ENCODE measurements at places on chromosomes 7 and 10. TPM values are rescaled to one million over a fixed set of nuclear protein-coding genes. Genes with fewer than 3 reads are reported as not detected.

- no peak overlapping the region for H3K27ac ChIP-seq
- no peaks in the 10 kb centered on the region for H3K27me3 ChIP-seq
- H3K4me1 ChIP-seq: no peaks in the 10 kb centered on the region
- H3K36me3 ChIP-seq: no peaks in the 10 kb centered on the region
- DNase-seq: no peak
- no peak overlapping the region for H3K4me3 ChIP-seq
These were observed 69.5 kb downstream of the SORCS1 start for GRCh38 chr10:107094824-107095522.

DNA sequence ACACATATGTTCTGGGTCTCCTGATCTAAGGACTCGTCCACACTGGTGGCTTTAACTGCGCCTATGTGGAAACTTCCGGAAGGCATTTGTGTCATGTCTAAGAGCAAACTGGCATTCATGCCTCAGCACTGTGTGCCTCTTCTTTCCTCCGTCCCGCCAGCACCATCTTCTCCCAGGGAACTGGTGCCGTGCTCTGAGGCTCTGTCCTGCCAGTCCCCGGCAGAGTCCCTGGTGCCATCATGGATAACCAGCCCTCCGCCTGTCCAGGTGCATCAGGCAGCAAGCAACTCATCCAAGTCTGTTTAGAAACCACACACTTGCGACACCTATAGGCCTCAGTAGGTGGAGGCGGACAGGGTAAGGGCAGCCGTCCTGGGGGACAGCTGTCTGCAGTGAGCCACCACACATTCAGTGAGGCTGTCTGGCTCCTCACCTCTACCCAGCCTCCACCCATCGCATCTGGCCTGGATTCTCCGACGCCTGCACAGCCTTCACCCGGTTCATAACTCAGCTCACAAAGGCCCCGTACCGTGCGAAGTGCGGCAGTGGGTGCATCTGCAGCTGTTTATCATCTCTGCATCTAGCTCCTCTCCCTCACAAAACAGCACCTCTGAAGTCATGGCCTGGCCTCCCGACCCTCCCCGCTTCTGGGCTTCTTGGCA is 162.7 kb downstream of the DIP2C start:
- no peaks in the 10 kb centered on the region for H3K36me3 ChIP-seq
- DNase-seq: no peak
- H3K4me3 ChIP-seq: no peak overlapping the region

DNA sequence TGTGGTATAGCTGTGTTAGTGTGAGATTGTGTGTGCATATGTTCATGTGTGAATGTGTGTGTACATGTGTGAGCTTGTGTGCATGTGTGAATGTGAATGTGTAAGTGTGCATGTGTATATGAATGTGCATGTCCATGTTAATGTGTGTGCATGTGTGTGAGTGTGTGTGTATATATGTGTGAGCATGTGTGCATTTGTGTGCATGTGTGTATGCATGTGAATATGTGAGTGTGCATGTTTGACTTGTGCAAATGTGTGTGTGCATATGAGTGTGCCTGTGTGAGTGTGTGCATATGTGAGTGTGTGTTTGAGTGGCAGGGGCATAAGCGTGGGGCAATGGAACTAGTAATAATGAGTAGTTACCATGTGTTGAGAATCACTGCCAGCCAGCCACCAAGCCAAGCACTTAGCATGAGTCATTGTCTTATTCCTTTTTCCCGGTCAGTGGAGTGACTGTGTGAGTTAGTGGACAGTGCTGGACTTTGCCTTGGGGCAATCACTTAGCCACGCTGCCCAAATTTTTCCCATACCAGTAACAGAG is 46.3 kb upstream of the SHH start:
- no peaks in the 10 kb centered on the region for H3K4me1 ChIP-seq
- no peak overlapping the region for H3K4me3 ChIP-seq

GRCh38 chr7:128435327-128435686 is 20.4 kb upstream of the HILPDA start:
- peaks cover 24% of the 10 kb centered on the region for H3K4me1 ChIP-seq
- no peak overlapping the region for H3K27ac ChIP-seq
- no peak for DNase-seq
- no peaks in the 10 kb centered on the region for H3K36me3 ChIP-seq
- H3K27me3 ChIP-seq: no peaks in the 10 kb centered on the region

GRCh38 chr7:129166745-129167144 is 21.7 kb upstream of the SMO start:
- H3K27ac ChIP-seq: peak overlapping the region; percentile 6
- H3K36me3 ChIP-seq: peaks cover 51% of the 10 kb centered on the region
- peaks cover 49% of the 10 kb centered on the region for H3K4me1 ChIP-seq
- peak; percentile 74 for DNase-seq
- no peaks in the 10 kb centered on the region for H3K27me3 ChIP-seq
- no peak overlapping the region for H3K4me3 ChIP-seq

- no peaks in the 10 kb centered on the region for H3K4me1 ChIP-seq
- DNase-seq: no peak
- H3K4me3 ChIP-seq: no peak overlapping the region
- no peaks in the 10 kb centered on the region for H3K36me3 ChIP-seq
These were observed 14.0 kb downstream of the TMEM130 start for GRCh38 chr7:98855610-98856422.

GRCh38 chr10:21343087-21343486 is 182.4 kb downstream of the SKIDA1 start:
- H3K27ac ChIP-seq: no peak overlapping the region
- H3K27me3 ChIP-seq: no peaks in the 10 kb centered on the region
- no peak overlapping the region for H3K4me3 ChIP-seq
- H3K36me3 ChIP-seq: no peaks in the 10 kb centered on the region
- no peaks in the 10 kb centered on the region for H3K4me1 ChIP-seq

DNA sequence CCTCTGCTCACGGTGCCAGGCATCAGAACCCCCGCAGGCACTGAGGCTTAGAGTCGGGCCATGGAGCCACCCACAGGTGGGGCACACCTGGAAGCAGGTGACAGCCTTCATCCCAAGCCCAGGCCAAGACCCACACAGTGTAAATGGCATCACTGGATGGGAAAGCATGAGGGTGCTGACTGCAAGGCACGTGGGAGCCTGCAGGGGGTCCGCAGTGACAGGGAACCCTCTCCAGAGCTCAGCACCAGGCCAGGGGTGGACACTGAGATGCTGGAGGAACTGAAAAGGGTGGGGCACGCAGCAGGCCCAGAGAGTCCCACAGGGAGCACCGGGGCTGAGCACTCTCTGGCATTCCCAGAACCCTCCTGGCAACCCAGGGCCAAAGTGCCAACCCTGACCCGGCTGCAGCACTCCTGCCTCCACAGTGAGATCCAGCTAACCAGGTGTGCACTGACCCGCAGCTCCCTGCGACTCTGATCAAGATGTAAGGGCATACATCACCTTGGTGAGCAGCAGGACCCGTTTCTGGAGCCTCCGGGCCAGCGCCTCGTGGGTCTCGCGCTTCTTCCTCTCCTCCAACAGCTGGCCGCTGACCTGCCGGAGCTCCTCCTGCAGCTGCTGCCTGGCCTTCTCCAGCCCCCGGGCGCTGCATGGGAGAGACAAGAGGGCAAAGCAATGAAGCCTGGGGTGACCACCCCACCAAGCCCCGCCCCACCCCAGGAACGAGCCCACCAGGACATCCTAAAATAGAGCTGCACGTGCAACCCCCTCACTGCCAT is 163.9 kb downstream of the MAD1L1 start:
- peaks cover 6% of the 10 kb centered on the region for H3K36me3 ChIP-seq
- no peaks in the 10 kb centered on the region for H3K27me3 ChIP-seq
- no peak for DNase-seq
- H3K4me1 ChIP-seq: peaks cover 60% of the 10 kb centered on the region
- H3K4me3 ChIP-seq: no peak overlapping the region

DNA sequence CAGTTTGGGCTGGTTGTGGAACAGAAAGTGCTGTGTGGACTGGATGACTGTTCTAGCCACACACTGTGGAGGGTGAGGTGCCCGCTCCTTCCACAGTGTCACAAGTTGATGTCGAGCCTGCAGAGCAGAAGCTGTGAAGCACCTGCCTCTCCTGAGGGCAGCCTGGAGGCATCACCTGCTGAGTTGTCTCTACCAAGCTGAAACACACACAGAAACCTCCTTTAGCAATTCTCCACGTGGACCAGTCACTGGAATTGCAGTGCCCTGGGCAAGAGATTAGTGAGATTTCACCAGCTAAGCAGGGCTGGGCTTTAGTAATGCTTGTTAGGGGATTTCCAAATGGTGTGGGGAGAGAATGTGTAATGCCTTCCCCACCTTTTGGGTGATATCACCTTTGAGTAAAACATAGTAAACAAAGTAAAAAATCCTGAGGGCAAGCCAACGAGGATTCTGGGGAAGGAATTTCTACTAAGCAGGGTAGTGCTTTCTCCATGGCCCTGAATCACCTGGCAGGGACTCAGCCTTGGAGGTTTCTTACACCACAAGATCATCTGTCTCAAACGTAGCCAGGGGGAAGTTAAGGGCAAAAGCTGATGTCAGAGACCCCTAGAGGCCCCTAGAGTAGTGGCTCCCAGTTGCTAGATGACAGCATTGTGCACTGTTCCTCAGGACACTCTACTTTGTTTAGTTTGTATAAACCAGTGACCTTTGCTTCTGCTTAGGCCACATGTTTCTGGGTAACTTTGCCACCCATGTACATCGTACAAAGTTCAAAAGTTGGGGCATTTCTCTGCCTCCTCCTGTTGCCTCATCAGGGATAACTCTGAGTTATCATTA is 233.1 kb upstream of the IGFBP3 start:
- H3K27ac ChIP-seq: no peak overlapping the region
- no peaks in the 10 kb centered on the region for H3K36me3 ChIP-seq
- no peak overlapping the region for H3K4me3 ChIP-seq
- H3K4me1 ChIP-seq: no peaks in the 10 kb centered on the region
- H3K27me3 ChIP-seq: no peaks in the 10 kb centered on the region

Gene TMEM273
- total RNA-seq: 36.0 TPM

Gene CTAGE8
- total RNA-seq: 1.4 TPM

Gene ELMO1
- total RNA-seq: 177 TPM

Gene INTS15
- total RNA-seq: 57.8 TPM

Gene CYP3A5
- total RNA-seq: not detected

Gene PIK3AP1
- total RNA-seq: 137 TPM

All from B cell (primary cell).